Liver (tissue), 10 donors: ENCODE measurements at places on chromosomes 6 and 20. TPM values are rescaled to one million over a fixed set of nuclear protein-coding genes. Genes with fewer than 3 reads are reported as not detected.

Gene ZSWIM3
- total RNA-seq: 4.2 TPM

Gene PDE10A
- total RNA-seq: 1.7 TPM

Gene BCAS1
- 0.93 TPM for total RNA-seq

Gene DSP
- 41.2 TPM for total RNA-seq

Gene ADGRF4
- not detected for total RNA-seq

Gene INSM1
- not detected for total RNA-seq

Gene GPSM3
- 2.3 TPM for total RNA-seq

Gene UNC93A
- 14.0 TPM for total RNA-seq

Gene TOX2
- total RNA-seq: 0.33 TPM

Gene NUDT3
- 11.3 TPM for total RNA-seq

Gene KDM1B
- 10.2 TPM for total RNA-seq

Gene SLC17A2
- 88.1 TPM for total RNA-seq

Gene CDH22
- total RNA-seq: not detected

Gene DNMT3B
- total RNA-seq: 2.8 TPM

Gene PLEKHG1
- 6.8 TPM for total RNA-seq

Gene TCFL5
- total RNA-seq: 3.8 TPM

Gene EYA2
- 0.17 TPM for total RNA-seq

Gene BTN1A1
- not detected for total RNA-seq

Gene SMLR1
- total RNA-seq: 38.4 TPM

Gene TSPO2
- total RNA-seq: 64.9 TPM

Gene NEDD9
- 7.8 TPM for total RNA-seq

Gene SLC22A7
- total RNA-seq: 495 TPM

Gene FNDC11
- total RNA-seq: under 0.01 TPM

Gene SLC26A8
- total RNA-seq: 0.09 TPM

Gene DEFB124
- total RNA-seq: not detected

Gene C6orf163
- 0.79 TPM for total RNA-seq

Gene TINAG
- not detected for total RNA-seq

Gene LST1
- total RNA-seq: 10.4 TPM

Gene FAM217A
- not detected for total RNA-seq

Gene OR2J3
- total RNA-seq: not detected

Gene NOL7
- total RNA-seq: 43.0 TPM

Gene GHRH
- not detected for total RNA-seq

Gene SIRPB1
- 4.4 TPM for total RNA-seq

Gene AGER
- 0.47 TPM for total RNA-seq

Gene CTCFL
- total RNA-seq: 0.05 TPM

Gene CCN6
- not detected for total RNA-seq

Gene HLA-G
- not detected for total RNA-seq

Gene SIGLEC1
- total RNA-seq: 6.7 TPM

Gene ZSCAN23
- total RNA-seq: 0.42 TPM

Gene GMPR
- 2.8 TPM for total RNA-seq

Gene PSMB8
- 39.1 TPM for total RNA-seq

Gene FAM184A
- 1.0 TPM for total RNA-seq

Gene ATP9A
- total RNA-seq: 16.7 TPM

Gene HCRTR2
- not detected for total RNA-seq

Gene GLP1R
- total RNA-seq: not detected

Gene TRIM15
- 1.6 TPM for total RNA-seq

Gene FHL5
- not detected for total RNA-seq

Gene PRR18
- 1.2 TPM for total RNA-seq

Gene GRM4
- not detected for total RNA-seq

Gene C6orf132
- total RNA-seq: not detected

Gene FRK
- total RNA-seq: 26.8 TPM
